ENCODE measurements at places on chromosomes 3 and 15. TPM values are rescaled to one million over a fixed set of nuclear protein-coding genes. Genes with fewer than 3 reads are reported as not detected.

The SLC28A1 gene
- not detected for total RNA-seq

The CCNB2 gene
- total RNA-seq = 0.33 TPM

- DNase-seq = no peak
Measured at GRCh38 chr3:64668582-64669510, 19.0 kb downstream of the ADAMTS9 start.

DNA sequence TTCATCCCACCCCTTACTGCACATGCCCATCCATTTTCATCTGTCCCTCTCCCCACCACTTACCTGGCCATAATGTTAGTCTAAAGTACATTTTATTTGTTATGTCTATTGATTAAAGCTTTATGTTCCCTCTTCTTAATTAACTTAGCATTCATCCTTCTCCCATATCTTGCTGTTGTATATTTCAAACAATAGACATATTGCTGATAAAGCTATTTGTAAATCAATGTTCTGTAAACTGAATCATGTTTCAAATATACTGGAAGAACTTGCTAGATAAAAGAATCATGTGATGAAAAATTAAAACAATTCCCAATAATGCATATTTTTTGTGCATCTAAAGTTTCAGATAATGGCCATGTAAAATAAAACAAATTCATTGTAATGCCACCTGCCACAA is 249.2 kb downstream of the IGSF11 start:
- DNase-seq = no peak

The GP5 gene
- total RNA-seq = 2.5 TPM

DNA sequence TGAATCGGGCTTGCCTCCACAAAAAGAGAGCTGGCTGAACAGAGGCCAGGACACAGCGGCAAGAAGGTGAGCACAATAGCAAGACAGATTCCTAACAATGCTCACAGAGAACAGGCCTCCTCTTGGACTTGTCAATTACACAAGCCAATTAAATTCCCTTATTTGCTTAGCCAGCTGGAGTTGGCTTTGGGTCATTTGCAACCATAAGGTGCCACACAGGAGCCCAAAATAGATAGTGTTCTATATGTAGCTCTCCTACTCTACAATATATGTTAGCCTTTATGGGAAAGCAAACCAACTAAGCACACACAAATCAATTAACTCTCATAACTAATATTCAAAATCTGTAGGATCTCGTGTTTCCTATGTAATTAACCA is 335.6 kb downstream of the FOXP1 start:
- DNase-seq = no peak

GRCh38 chr3:12825156-12825555 is 16.2 kb downstream of the RPL32 start:
- no peak for DNase-seq

- DNase-seq = no peak
Measured at GRCh38 chr3:127487196-127487595, 103.3 kb downstream of the TPRA1 start.

- no peak for DNase-seq
Measured at GRCh38 chr3:141710888-141711616, 27.0 kb upstream of the RNF7 start.

DNA sequence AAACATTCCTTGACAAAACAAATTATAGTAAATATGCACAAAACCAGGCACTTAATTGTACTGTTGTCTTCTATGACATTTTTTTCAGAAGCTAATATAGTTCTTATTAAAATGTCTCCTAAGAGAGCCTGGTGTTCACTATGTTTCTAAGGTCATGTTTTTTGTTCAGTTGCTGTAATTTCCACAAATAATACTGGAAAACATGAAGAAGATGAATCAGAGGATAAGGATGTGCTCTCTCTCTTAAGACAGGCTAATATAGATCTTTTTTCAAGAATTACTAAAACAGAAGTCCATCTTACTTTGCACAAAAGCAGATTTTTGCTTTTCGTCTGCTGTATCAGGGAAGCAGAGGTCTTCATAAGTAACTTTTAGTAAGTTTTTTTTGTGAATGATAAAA is 823.0 kb upstream of the NECTIN3 start:
- no peak for DNase-seq

The SH2D7 gene
- not detected for total RNA-seq

GRCh38 chr3:123449997-123450604 is 1.2 kb upstream of the ADCY5 start:
- DNase-seq = no peak

Measured in CD8-positive, alpha-beta T cell (primary cell).